ENCODE measurements at places on chromosomes 11 and 22. TPM values are rescaled to one million over a fixed set of nuclear protein-coding genes. Genes with fewer than 3 reads are reported as not detected.

Gene PRR33
- total RNA-seq = 0.32 TPM

Gene POTEH
- not detected for total RNA-seq

Gene MICAL2
- total RNA-seq = 68.6 TPM

Gene SVIP
- 14.9 TPM for total RNA-seq

Gene OR56A1
- total RNA-seq = 0.16 TPM

Gene SLC22A25
- not detected for total RNA-seq

Gene ISX
- total RNA-seq = not detected

Gene CCDC73
- not detected for total RNA-seq

Gene MS4A7
- total RNA-seq = 4.8 TPM

Gene MEI1
- 44.7 TPM for total RNA-seq

Gene RBFOX2
- 4.7 TPM for total RNA-seq

Gene OR52E6
- not detected for total RNA-seq

Gene TMA7B
- total RNA-seq = 8.7 TPM

Gene OR52I1
- total RNA-seq = not detected

Gene API5
- total RNA-seq = 77.2 TPM

Gene TCN1
- 30.8 TPM for total RNA-seq

Gene HMGXB4
- total RNA-seq = 40.7 TPM

Gene CALCB
- 1.3 TPM for total RNA-seq

Gene PRDM11
- 13.7 TPM for total RNA-seq

Gene EIF4G2
- total RNA-seq = 718 TPM

Gene MUC5AC
- total RNA-seq = not detected

Gene CENPM
- total RNA-seq = 7.1 TPM

Gene IL10RA
- 268 TPM for total RNA-seq

Gene OR8H3
- total RNA-seq = not detected

Gene KRTAP5-1
- not detected for total RNA-seq

Gene SCGB2A2
- not detected for total RNA-seq

Gene TEX12
- 0.45 TPM for total RNA-seq

Gene MPPED1
- total RNA-seq = not detected

All from natural killer cell (primary cell).